Suppressor macrophage treated with lipopolysaccharide for 4 hours (primary cell): ENCODE measurements at places on chromosomes 2 and 18.

DNA sequence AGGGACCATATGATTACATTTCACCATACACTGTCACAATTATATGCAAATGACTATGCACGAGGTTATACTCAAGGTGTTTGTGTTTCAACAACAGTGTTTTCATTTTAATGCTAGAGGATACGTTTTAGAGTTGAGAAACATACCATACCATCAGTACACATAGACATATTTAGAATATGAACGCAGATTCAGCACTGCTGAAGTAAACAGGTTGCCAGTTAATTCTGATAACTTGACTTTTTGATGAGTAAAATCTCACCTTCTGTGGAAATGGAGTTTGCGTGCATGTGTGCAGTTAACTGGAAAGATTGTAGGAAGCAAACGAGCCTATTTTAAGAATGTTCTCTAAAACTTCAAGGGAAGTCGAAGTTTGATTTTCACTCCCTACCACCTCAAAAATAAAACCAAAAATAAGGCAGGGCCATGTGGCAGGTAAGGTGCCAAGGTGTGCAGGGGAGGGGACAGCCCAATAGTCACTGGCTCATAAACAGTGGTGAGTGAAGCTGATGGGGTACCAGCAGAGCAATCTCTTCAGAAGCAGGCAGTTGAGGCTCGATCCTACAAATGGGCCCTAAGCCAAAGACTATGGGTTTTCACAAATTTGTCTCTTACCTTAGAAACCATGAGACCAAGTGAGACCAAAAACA, 213.1 kb downstream of the IKZF2 start:
- no peak for DNase-seq

DNA sequence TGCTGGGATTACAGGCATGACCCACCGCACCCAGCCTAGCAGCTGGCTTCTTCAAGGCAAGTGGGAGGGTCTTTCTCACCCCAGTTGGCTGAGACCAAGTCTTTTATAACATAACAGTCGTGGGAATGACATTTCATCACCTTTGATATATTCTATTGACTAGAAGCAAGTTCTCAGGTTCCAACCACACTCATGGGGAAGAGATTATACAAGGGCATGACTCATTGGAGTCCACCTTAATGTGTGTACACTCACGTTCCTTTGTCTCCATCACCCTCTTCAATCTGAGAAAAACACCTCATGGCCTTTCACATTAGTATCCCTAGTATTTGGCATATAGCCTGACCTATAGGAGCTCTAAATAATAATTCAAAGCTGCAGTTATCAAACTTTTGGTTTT, 2.8 kb upstream of the BBS5 start:
- DNase-seq: no peak

DNA sequence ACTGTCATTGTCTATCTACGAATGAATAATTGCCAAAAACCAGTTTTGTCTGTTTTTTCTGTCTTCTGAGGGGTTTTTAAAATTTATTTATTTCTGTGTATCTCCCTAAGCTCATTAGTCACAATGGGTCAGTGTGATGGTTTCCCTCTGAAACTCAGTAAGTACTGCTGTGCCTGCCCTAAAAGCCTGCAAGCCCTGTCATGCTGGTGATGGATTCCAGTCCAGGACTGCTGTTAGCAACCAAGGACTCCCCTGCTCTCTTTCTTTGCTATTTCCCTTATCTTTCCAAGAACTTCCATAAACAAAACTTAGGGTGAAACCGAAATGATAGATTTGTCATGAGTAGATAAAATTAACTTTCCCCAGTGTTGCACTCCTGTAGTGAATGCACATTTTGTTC, 11.8 kb upstream of the DSG2 start:
- DNase-seq: no peak

- no peak for DNase-seq
Measured at GRCh38 chr2:181944164-181944913, 41.3 kb upstream of the PPP1R1C start.

DNA sequence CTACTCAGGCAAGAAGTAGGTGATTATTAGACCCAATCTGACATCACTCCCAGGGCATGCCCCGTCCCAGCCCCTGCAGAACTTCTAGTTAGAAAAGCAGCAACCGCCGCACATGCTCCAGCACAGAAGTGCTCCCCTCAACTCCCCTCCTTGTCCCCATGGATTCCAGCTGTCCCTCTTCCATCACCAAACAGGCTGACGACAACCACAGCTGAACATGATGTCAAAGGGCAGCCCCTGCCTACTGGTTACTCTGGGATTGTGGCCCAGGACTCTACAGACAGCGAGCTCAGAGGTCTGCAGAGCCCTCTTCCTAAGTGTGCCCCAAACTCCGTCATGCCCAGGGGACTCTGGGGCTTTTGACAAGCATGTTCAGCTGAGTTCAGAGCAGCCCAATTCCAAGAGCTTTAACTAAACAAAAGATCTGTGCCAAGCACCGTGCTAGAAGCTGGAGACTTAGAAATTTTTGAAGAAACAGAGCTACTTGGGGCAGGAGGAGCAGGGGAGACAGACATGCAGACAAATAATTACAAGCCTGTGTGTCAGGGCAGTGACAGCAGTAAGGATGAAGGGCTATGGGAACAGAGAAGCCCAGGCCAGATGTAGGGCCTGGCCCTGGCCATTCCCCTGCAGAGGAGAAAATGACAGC, 148.1 kb downstream of the BCL11A start:
- no peak for DNase-seq
